Left cardiac atrium (tissue), 4 donors: ENCODE measurements at places on chromosomes 12 and 14.
A peak's percentile ranks its signal among the peaks of the same experiment; 100 is the strongest.

DNA sequence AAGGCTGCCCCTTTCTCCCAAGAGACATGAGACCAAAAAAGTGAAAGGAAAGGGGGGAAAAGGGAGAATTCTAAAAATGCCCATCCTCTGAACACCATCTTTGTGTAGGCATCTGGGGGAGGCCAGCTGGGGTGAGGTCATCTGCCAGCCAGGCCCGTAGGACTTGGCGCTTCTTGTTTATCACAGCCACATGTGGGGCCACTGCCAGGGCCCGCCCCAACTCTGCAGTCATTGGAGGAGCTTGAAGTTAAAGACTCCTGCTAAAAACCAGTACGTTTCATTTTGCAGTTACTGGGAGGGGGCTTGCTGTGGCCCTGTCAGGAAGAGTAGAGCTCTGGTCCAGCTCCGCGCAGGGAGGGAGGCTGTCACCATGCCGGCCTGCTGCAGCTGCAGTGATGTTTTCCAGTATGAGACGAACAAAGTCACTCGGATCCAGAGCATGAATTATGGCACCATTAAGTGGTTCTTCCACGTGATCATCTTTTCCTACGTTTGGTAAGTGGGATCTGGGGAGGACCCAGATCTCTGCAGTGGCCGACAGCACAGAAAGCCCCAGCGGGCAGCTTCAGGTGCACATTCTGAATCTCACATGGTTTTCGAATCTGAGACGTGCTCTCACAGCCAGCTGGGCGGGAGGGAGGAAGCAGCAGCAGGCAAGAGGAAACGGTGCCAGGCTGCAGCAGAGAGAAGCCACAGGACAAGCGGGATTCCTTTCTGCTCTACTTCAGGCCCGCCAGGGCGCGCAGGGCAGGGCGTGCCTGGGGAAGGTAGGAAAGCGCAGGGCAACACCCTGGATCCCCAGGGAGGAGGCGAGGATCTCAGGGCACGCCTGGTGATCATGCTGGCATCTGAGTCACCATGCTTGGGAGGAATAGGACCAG is at the start of gene P2RX7:
TSS of gene P2RX7 (plus strand) at position 276 of the 881 bp plus-strand sequence. CDS start at position 371, 95 bp downstream.
- DNase-seq = peak; percentile 78

GRCh38 chr14:90968025-90968424 is 92.4 kb downstream of the RPS6KA5 start:
- no peak for DNase-seq

DNA sequence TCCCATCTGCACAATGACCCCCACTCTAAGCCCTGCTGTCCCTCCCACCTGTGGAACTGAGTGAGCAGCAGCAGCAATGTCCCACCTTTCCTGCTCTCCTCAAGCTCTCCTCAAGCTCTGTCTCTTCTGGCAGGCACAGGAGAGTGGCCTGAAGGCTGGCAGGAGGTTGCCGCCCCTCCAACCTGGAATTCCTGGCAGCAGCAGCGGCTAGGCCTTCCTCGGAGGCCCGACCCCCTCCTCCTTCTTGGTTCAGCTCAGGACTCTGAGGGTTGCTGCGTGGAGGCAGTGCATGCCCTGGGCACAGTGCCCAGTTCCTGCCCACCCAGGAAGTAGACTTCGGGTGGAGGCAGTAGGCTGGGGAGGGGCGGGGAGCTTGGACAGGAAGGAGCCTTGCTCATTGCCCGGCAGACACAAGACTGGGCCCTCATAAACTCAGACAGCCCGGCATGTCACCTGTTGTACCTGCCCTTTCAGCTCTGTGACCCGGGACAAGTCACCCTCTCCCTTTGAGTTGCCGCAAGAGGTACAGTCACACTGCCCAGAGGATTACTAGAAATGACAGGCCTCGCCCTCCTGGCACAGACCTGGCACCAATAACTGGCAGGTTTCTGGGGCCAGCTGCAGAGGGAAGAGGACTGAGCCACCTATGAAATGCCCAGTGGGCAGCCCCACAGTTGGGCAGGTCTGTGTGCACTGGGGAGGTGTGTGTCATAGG is 2.1 kb upstream of the SERPINA1 start:
- peak; percentile 55 for DNase-seq

DNA sequence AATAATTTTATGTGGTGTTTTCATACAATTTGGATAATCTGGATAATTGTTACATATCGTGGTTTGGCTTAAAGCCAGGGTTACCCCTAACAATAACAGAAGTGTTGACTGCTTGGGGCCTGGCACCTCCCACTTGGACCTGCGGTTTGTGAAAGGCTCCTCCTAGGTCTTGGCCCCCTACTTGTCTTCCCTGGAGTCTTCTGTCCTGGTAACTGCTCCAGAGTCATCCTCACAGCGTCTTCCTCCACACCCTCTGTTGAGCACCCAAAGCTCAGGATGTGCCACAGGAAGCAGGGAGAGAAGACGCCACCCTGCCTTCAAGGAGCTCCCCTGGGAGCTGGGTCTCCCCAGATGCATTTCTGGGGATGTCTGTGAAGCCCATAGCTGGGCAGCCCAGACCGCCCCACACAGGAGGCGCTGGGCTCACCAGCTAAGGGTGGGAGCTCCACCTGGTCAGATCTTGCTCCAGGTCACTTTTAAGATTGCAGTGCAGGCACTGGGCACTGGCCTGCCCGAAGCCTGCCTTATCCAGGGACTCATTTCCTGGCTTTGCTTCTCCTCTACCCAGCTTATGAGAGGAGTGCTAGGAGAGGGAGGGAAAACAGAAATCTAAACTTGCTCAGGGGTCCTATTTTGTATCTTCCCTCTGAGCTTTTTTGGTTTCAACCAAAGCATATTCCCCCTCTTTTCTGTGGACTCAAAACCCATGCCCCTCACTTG is 98.2 kb downstream of the ZFP36L1 start:
- no peak for DNase-seq

GRCh38 chr12:33752854-33753253 is 269.4 kb upstream of the ALG10 start:
- DNase-seq = no peak
